ENCODE measurements at places on chromosomes 1 and 21.

- no peak overlapping the region for H3K27ac ChIP-seq
- no peaks in the 10 kb centered on the region for H3K36me3 ChIP-seq
- no peak overlapping the region for H3K4me3 ChIP-seq
- no peak for DNase-seq
- no peaks in the 10 kb centered on the region for H3K27me3 ChIP-seq
- no peaks in the 10 kb centered on the region for H3K4me1 ChIP-seq
Measured at GRCh38 chr1:238139713-238140112, 249.0 kb upstream of the ZP4 start.

DNA sequence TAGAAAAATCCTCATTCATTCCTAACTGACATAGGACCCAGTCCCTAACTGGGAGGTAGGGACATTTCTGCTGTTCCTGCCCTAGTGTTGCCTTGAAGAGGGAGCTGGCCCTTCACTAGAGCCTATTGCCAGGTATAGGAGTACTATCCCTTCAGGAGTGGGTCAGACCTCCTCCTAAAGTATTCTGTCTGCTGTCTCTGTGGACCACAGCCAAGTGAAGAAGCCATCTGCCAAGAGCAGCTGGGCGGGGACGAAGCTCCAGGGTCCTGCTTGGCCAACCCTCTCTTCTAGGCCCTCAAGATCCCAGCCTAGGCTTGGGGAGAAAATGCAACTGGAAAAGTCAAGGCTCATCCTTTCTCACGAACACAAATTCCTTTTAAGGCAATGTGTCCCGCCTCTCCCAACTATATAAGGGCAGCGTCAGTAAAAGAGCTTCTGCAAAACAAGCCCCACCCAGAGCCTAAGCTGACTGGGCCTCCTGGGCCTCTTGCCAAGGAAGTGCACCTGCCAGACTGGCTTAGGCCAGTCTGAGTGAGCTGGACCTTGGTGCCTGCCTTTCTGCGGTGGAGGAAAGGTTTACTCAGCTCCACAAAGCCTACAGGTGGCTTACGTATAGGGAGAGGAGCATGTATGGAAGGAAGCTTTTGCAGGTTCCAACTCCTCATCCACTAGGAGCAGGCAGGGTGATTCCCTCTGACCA, 638 bp upstream of the TUFT1 start:
- H3K27ac ChIP-seq: peak overlapping the region; percentile 33
- H3K36me3 ChIP-seq: no peaks in the 10 kb centered on the region
- peaks cover 21% of the 10 kb centered on the region for H3K4me1 ChIP-seq
- peak overlapping the region; percentile 59 for H3K4me3 ChIP-seq
- H3K27me3 ChIP-seq: peaks cover 20% of the 10 kb centered on the region

DNA sequence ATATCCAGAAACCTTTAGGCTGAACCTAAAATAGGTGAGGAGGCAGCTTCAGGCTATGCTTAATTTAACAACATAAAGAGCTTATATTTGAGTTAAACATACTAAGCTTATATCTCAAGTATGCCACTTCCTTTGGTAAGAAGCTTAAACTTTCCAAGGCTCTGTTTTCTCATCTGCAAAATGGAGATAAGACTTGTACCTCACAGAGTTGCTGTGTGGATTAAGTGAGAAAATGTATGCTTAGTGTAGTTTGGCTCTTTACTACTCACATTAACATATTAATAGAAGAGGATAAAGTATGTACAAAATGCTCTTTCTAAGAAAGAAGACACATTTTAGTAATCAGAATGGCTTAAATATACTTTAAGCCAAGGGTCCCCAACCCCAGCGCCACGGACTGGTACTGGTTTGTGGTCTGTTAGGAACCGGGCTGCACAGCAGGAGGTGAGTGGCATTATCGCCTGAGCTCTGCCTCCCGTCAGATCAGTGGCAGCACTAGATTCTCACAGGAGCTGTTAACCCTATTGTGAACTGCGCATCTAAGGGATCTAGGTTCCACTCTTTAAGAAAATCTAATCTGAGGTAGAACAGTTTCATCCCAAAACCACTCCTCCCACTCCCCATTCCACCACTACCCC, 77.2 kb downstream of the HS2ST1 start:
- no peaks in the 10 kb centered on the region for H3K27me3 ChIP-seq
- DNase-seq: no peak
- H3K4me3 ChIP-seq: no peak overlapping the region
- no peaks in the 10 kb centered on the region for H3K36me3 ChIP-seq
- H3K4me1 ChIP-seq: no peaks in the 10 kb centered on the region
- H3K27ac ChIP-seq: no peak overlapping the region

DNA sequence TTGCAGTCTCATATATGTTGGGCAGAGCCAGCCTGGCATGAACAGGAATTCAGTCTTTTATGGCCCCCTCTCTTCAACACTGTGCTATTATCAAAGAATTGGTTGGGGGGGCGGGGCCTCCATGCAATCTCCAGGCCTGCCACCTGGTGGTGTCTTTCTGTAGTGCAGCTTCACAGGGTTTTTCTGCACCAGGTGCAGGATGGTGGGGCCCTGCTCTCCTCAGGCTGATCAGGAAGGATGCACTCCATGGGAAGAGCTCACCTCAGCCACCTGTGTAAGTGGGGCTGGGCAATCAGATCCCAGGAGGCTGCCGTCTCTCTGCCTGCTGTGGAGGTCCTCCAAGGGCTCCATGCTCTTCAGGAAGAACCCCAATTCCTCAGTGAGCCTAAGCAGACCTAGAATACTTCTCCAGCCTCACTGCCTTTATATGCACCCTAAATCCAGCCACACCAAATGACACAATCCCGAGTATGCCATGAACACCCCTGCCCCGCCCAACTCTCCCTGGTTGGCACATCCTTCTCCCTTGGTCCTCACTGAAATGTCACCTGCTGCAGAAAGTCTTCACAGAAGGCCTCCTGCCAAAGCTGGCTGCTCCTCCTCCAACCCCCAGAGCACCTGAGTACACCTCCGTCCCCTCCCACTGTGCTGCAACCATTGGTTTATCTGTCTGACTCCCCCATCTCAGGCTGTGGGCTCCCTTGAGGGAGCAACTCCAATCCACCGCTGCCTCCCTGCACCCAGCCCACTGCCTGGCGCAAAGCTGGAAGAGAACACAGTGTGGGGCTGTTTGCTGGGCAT, 16.5 kb downstream of the STK40 start:
- H3K4me3 ChIP-seq: no peak overlapping the region
- H3K36me3 ChIP-seq: peaks cover 23% of the 10 kb centered on the region
- H3K4me1 ChIP-seq: peaks cover 79% of the 10 kb centered on the region
- peak; percentile 70 for DNase-seq

- H3K27ac ChIP-seq: no peak overlapping the region
- no peaks in the 10 kb centered on the region for H3K27me3 ChIP-seq
- H3K4me3 ChIP-seq: no peak overlapping the region
- DNase-seq: no peak
- no peaks in the 10 kb centered on the region for H3K4me1 ChIP-seq
Measured at GRCh38 chr1:20446796-20447195, 39.2 kb downstream of the CAMK2N1 start.

DNA sequence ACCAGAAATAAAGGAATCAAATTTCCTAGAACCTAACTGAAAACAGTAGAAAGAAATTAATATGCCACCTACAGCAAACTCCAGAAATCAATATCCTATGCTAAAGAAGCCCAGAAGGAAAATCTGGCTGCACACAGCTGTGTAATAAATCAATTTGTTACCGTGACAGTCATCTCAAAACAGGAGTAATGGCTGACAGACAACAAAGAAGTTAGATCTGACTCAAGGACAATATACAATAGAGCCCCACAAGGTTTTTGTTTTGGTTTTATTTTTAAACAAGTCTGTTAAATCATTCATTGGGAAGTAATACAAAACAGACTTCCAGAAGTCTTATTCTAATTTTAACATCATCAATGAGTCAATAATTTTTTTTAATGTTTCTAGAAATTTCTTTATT, 168.4 kb downstream of the RERE start:
- no peak overlapping the region for H3K4me3 ChIP-seq
- no peaks in the 10 kb centered on the region for H3K27me3 ChIP-seq
- no peak overlapping the region for H3K27ac ChIP-seq
- H3K36me3 ChIP-seq: no peaks in the 10 kb centered on the region

GRCh38 chr1:6093071-6093470, 47.4 kb downstream of the KCNAB2 start:
- H3K4me1 ChIP-seq: no peaks in the 10 kb centered on the region
- no peak overlapping the region for H3K27ac ChIP-seq
- no peak overlapping the region for H3K4me3 ChIP-seq

DNA sequence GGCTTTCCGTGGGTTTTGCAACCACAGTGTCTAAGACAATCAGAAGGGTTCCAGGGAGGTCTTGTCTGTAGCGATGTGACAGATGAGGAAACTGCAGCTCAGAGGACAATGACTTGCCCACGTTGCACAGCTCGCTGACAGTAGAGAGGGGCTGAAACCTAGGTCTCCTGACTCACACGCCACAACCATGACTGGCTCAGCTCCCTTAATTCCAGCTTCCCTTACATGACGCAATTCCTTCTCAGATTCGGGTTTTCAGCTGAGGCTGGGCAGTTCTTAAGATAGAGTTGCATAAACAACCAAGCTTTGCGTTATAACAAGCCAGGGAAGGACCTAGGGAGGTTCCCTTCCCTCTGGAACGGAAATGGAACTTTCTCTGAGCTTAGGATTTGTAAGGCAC, 36.3 kb downstream of the DHCR24 start:
- no peaks in the 10 kb centered on the region for H3K4me1 ChIP-seq
- H3K36me3 ChIP-seq: peaks cover 9% of the 10 kb centered on the region
- peak; percentile 8 for DNase-seq

GRCh38 chr1:50427818-50428779, 4.9 kb upstream of the DMRTA2 start:
- H3K36me3 ChIP-seq: no peaks in the 10 kb centered on the region
- no peak for DNase-seq
- H3K27ac ChIP-seq: no peak overlapping the region
- H3K4me1 ChIP-seq: peaks cover 14% of the 10 kb centered on the region
- H3K27me3 ChIP-seq: peaks cover 98% of the 10 kb centered on the region

DNA sequence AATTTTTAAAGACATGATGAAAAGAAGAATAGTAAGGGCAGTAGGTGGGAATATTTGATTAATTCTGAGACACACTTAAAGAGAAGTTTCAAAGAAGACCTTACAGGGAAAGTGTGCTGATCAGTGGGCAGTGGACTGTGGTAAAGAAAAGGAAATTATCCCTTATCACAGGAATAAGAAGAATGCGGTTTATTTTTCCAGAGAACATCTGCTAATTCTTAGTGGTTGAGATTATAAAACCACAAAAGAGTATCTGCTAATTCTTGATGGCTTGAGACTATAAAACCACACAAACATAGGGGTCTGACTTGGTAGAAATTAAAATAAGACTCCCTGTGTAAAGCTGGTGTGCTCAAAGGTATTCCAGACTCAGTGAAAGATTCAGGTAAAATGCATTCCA, 60.0 kb upstream of the KCTD3 start:
- no peaks in the 10 kb centered on the region for H3K36me3 ChIP-seq
- no peaks in the 10 kb centered on the region for H3K27me3 ChIP-seq
- no peak overlapping the region for H3K27ac ChIP-seq
- H3K4me1 ChIP-seq: no peaks in the 10 kb centered on the region
- no peak overlapping the region for H3K4me3 ChIP-seq

All from CD14-positive monocyte (primary cell).